ENCODE measurements at places on chromosomes 5 and 9. TPM values are rescaled to one million over a fixed set of nuclear protein-coding genes. Genes with fewer than 3 reads are reported as not detected.

The SHOC1 gene
- 0.16 TPM for total RNA-seq

The NMUR2 gene
- total RNA-seq: not detected

The GALNT12 gene
- total RNA-seq: 38.5 TPM

The INSL4 gene
- not detected for total RNA-seq

The TAF11L5 gene
- not detected for total RNA-seq

The KCNMB1 gene
- 26.6 TPM for total RNA-seq

The IL4 gene
- total RNA-seq: not detected

The TRMT10B gene
- total RNA-seq: 18.0 TPM

The AK8 gene
- 1.7 TPM for total RNA-seq

The BTNL3 gene
- total RNA-seq: not detected

The GPX3 gene
- 160 TPM for total RNA-seq

The AQP3 gene
- 203 TPM for total RNA-seq

The SAXO1 gene
- total RNA-seq: 0.57 TPM

The FOXD1 gene
- 1.1 TPM for total RNA-seq

The F12 gene
- 1.3 TPM for total RNA-seq

The AGXT2 gene
- not detected for total RNA-seq

The ARL10 gene
- 9.3 TPM for total RNA-seq

The FXN gene
- 17.5 TPM for total RNA-seq

The MBLAC2 gene
- total RNA-seq: 7.8 TPM

The DPYSL3 gene
- 130 TPM for total RNA-seq

The LCN10 gene
- 40.6 TPM for total RNA-seq

The TSSK1B gene
- total RNA-seq: 2.1 TPM

The SPATA31C1 gene
- not detected for total RNA-seq

The SLC6A7 gene
- total RNA-seq: 0.10 TPM

The TUSC1 gene
- total RNA-seq: 13.3 TPM

The ZDHHC12 gene
- 26.3 TPM for total RNA-seq

The KIF12 gene
- total RNA-seq: 6.4 TPM

The PCDHA5 gene
- total RNA-seq: 0.49 TPM

All from ureter (tissue), 1 donor.